Foreskin melanocyte (primary cell): ENCODE measurements at places on chromosomes 11 and 22.

DNA sequence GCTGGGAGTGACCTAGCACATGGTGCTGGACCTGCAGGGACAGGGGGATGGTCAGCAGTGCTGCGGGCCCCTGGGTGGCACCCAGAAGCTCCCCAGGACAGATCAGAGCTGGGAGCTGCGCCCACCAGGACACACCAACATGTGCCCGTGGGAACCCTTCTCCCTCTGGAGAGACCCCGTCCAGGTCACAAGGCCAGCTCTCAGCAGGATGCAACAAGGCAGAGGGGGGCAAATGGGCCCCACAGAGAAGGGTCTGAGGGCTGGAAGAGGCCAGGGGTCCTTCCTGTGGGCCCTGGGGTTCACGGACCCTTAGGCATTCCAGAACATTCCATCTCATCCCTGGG lies 6.2 kb downstream of the DUSP8 start:
- no peak for DNase-seq

DNA sequence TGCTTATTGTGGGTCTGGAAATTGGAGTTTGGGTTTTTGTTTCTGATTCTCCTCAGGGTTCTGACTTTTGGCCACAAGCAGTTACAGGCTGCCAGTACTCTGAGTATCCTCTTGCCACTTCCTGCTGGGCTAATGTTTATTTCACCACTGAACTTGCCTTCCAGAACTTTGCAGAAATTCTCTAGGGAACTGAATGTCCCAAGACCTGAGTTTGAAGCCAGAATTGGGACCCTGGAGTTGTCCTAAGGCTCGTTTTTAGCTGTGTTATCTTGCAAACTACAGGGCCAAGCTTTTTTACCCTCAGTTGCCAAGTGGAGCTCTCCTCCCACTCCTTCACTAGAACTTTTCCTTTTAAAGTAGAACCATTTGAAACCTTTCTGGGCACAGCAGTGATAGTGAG lies 89.9 kb downstream of the FAT3 start:
- no peak for DNase-seq

DNA sequence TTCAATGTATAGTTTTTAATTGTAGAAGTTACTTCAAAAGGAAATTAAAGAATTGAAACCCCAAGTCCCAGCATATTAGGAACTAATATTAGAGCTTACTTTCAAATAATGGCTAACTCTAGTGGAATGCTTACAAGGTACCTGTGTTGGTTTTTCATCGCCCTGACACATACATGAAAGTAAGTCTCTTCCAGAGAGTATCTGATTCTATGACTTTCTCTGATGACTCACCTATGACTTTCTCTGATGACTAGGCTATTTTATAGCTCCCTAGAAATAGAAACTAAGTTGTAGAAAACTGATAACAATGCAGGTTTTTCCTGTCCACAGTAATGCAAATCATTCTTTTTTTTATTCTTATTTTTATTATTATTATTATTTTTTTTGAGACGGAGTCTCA lies 33.6 kb upstream of the MMP7 start:
- DNase-seq: no peak

DNA sequence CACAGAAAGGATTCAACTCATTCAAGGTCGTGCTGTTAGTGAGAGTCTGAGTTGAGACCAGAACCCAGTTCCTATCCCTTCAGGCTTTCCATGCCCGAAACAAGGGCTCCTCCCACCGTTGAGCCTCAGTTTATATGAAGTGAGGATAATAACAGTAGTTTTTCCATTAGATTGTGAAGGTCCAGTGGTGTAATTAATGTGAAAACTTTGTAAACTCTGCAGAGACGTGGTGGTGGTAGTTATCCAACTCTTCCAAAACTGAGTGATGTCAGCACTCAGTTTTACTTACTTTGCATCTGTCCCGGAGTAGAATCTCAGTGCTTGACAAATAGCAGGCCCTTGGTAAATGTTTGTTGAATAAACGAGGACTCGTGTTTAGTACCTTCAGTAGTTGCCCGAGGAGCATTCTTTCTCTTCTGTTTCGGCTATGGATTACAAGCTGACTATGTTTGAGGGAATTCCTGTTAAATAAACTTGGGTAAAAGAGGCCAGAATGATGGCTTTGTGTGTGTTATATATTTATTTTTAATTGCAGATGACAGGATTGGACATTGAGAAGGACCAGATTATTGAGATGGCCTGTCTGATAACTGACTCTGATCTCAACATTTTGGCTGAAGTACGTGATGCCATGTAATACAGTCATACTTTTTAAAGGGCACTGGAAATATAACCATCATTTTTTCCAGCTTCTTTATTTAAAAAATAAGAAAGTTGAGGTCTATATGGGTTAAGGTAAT lies 1.0 kb downstream of the REXO2 start:
- DNase-seq: no peak

- no peak for DNase-seq
Measured at GRCh38 chr11:97118614-97119200, 728.9 kb downstream of the JRKL start.

- DNase-seq: no peak
Measured at GRCh38 chr22:33272871-33273270, 214.7 kb upstream of the SYN3 start.

DNA sequence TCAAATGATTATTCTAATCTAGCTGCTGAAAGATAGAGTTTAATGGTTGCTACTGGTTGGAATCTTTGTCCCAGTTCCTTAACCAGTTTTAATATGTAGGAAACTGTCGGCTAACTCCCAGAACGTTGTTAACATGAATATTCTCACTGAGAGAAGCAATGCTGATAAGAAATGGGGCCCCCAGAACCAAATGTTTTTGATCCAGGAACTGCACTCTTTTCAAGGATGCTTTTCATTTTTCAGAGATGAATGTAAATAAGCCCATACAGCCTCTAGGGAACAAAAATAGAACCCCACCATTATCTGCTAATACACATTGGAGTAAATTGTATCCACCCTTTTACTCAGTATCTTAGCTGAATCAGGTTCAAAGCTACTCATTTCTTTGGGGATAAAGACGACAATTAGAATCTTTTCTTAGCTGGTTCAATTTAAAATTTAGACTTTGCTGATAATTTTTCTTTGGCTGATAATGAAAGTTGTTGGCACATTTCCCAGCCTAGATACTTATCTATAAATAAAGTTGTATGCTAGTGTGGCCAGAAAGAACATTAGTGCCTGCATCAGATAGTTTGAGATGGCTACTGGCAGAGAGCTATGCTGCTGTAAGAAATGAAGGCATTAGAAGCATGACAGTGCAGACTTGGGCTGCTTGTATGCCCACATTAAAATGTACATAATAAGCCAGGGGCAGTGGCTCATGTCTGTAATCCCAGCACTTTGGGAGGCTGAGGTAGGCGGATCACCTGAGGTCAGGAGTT lies 323.3 kb upstream of the PDGFD start:
- DNase-seq: no peak

- DNase-seq: no peak
Measured at GRCh38 chr22:50684986-50685385, 12.4 kb downstream of the SHANK3 start.

DNA sequence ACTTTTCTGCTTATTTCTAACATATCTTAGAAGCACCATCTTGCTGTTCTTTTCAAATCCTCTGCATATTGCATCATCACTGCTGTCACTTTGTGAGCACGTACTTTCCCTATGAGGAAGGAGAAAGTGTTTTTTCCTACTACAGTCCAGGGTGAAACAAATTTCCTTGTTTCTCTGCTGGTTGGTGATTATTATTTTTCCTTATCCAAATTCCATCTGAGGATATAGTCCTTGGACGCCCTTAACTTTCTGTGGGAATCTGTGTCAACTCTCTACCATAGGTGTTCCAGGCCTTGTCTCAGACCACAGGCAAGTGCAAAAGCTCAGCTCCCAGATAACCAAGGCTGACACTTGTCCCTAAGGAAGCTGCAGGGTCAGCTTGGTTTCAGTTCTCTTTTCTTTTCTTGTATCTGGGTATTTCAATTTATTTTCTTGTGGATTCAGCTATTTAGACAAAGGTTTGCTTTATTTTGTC lies 29.4 kb upstream of the LYVE1 start:
- peak; percentile 18 for DNase-seq

- DNase-seq: no peak
Measured at GRCh38 chr11:129853518-129854231, 38.0 kb downstream of the TMEM45B start.

DNA sequence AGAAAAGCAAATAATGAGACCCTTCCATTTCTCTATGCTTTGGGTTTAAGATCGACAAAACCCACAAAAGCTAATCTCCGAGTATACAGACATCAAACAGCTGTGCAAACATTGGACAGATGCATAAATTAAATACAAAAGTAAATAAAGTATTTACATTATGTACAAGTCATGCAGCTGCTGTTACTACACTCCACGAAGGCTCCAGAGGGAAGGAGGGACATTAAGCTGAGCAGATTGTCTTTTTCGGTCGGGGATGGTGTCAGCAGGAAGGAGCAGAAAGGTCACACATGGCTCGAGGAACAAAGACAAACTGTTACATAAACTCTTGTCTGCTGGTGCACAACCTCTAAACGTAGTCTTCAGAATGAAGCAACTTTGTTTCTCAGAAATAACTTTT lies 88.8 kb upstream of the BARX2 start:
- DNase-seq: no peak

DNA sequence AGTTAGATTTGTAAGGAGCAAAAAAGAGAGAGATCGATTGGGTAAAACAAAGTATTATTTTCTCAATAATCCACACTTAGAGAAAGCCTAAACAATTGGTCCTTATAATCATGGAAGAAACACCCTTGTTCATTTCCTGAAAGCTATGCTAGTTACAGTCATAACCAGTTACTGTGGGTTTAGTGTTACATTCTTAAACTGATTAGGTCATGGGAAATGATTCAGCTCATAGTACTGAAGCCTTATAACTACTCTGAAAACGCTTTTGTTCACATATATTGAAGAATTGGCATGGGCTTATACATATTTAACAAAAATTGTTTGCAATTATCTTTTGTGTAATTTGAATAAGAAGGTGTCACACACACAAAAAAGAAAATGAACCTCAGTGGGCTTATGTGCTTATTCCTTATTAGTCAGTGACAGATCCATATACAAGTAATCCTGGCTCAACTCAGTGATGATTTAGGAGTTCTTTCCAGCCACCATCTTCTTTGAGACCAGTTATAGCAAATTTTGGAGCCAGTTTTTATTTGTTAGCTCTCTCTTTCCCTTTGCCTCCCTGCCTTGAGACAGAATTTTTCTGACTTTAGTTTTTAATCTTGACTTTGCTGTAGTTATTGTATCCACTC lies 198.5 kb upstream of the CTSC start:
- DNase-seq: peak; percentile 86

DNA sequence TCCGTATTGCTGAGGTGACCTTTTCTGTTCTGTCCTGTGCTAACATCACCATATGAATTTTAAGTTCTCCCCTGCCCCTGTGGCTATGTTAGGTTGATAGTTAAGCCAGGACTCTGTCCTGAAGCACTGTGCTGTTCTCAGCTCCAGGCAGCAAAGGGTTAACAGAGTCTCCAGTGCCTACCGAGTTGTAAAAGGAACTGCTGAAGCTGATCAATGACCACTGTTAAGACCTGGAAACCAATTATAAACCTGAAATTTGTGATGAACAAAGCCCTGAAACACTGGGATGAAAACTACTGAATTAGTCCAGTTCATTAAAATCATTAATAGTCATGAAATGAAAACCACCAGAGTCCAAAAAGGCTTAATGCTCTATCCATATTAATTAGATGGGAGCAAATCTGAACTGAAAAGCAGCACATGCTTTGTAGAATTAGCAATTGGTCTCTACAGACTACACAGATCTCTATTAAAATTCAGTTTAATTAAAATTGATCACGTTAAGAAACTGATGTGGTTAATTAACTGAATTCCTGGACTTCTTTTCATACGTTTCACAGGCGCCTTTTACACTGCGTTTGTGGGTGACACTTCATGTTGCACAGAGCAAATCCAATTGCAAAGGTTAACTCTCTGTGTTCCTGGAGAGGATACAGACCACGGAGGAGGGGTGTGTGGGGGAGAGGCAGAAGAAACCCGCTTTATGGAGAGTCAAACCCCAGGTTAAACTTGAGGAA lies 188.5 kb upstream of the MPPED2 start:
- no peak for DNase-seq

DNA sequence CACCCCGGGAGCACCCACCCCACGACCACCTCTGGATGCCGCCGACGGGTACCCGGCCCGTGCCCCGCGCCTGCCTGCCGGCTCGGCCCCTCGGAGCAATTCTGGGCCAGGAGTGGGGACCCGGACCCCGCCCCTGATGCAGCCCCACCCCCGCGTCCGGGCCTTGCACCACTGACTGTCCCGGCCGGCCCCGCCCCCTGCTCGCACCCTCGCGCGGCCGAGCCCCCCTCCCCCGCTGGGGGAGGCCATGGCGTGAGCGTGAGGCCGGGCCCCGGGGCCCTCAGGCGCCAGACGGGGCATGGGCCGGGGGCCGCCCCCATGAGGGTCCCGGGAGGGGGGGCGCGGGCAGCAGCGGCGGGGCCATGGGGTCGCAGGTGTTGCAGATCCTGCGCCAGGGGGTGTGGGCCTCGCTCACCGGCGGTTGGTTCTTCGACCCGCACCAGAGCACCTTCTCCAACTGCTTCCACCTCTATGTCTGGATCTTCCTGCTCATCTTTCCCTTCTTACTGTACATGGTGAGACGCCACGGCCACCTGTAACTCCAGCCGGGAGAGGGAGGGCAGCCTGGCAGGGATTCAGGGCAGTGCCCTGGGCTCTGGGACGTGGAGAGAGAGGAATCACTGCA lies 486 bp downstream of the PCNX3 start:
- no peak for DNase-seq

DNA sequence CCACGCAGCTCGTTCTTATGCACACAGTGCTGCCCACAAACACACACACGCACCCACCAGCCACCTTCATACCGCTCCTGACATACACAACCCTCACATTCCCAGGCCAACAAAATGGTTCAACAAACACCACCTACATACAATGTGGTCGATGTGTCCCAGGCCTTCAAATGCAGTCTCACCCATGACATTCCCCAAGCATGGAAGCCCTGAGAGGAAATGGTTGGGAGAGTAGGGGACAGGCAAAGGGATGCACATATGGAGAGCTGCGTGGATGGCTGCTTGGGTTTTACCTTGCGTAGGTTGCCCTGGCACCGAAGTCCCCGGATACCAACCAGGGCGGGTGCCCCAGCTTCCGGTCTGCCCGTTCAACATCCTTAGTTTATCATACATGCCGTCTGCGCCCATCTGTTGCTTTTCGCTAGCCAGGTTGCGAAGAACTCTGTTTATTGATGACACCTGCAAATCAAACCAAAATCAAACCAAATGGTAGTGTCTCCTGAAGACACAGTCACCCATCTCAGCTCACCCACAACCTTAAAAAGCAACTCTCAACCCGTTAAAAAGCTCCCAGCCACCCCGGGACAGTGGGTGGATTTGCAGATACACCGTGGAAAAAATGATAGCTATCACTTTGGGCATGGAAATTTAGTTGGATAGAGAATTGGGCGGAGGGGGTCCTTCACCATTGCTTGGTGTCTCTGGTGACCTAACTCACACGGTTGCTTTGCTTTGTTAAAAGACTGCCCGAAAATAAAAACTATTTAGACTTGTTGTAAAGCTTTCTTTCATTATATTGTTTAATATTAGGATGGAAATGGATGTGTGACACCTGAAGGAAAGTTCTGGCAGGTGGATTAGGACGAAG lies 10.5 kb downstream of the PAX6 start:
- no peak for DNase-seq
